ENCODE measurements at places on chromosomes 7 and 10.

DNA sequence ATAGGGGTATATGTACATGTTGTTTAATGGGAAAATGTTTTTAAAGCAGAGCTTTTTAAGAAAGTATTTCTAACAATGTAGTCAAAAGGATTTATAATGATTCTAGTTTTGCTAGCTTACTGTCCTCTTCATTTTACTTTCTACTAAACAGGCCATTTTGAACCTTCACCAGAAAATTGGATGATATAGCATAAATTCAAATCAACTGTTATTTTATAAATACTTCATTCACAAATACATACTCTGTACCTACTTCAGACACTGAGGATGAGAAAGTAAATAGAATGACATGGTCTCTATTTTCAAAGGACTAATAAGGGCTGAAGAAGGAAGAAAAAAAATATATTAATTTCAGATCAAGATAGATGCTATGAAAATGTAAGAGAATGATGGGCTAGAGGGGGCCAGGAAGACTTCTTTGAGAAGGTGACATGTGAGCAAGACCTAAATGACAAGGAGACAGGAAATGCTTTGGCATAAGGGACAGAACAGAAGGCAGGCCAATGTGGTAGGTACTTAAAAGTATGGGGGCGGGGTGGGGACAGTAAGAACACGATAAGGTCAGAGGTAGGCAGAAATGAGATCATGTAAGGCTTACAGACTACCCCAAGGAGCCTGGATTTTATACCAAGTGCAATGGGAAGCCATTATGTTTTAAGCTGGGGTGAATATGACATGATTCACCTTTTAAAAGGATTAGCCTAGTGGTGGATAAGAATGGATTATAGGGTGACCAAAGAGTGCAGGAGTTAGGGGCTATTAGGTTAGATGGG lies 5.2 kb downstream of the NAMPT start:
- DNase-seq: no peak

DNA sequence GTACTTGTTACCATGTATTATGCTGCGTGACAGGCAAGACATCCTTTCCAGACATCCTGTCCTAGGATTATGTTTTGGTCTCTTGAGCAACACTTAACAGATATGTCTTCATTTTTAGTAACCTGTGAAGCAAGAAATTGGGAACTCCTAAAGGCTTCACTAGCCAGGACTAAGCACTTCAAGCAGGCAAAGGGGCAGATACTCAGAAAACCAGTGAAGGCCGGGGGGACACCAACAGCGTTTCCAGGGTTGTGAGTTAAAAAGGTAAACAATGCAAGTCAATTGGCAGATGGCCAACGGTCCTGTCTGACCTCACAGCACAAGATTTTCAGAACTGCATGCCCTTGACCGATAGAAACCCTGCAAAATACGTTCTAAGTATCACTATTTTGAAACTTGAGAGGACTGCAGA lies 77.6 kb upstream of the SFMBT2 start:
- DNase-seq: no peak

DNA sequence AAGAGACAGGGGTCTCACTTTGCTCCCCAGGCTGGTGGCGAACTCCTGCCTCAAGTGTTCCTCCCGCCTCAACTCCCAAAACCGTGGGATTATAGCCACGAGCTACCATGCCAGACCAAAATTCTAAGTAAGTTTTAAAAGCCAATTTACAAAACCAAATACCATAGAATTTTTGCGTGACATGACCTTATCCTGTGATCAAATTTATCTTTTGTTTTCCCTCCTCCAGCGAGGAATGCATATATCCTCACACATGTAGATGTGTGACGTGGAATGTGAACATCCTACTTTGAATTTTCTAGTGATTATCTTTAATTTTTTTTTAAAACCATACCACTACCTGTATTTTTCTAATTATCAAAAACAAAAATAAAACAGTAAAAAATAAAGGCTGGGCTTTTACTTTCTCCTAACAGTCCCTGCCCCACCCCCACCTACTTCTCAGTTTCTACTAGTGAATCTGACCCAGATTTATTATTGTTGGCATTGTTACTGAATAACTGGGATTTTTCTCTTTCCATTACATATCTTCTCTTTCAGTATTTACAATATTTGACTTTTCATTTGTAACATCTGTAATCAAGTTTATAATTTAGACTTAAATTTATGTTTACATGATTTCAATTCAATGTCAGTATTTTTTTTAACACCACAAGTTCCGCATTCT lies 26.0 kb downstream of the CYTH3 start:
- DNase-seq: no peak

DNA sequence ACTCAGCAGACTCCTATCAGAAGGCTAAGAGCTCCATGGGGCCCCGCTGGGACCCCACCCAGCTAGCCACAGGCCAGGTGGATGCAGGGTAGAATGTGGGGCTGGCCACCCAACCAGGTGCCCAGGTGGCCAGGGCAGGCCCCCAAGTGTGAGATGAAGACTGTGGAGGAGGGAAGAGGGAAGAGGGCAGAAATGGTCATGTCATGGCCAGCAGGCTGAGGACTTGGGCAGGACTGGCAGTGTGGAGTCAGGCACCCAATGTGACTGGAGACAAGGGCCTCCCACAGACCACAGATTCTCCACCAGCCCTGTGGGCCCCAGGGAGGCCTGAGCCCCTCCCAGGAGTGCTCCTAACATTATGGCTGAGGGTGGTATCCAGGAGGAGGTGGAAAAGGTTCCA lies 141.6 kb downstream of the TNS3 start:
- DNase-seq: no peak

GRCh38 chr7:93894966-93895640 lies 4.5 kb upstream of the TFPI2 start:
- DNase-seq: no peak

- no peak for DNase-seq
Observed at GRCh38 chr7:24737281-24737680, 20.0 kb downstream of the GSDME start.

DNA sequence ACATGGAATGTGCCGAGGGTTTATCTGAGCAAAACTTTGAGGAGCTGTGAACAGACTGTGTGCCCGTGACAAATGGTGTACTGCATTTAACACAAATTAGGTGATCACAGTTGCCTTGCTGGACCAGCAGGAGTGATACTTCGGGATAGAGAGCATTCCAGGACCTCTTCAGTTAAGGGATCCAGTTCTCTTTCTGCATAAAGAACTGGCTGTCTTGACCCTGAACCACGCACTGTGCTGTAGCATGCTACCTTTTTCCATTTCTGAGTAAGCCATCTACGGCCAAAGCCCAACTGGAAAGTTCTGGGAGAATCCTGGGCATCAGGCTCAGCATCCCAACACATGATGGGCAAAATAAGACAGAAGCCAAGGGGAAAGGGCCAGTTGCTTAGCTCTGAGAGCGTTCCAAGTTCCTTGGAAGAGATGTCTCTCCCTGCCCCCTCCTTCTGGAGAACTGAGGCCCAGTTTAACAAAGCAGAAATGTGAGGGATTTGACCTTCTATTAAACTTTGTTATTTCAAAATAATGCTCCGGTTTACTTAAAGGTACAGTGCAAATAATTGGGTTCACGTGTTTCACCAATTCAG lies 37.9 kb upstream of the ADD3 start:
- no peak for DNase-seq

DNA sequence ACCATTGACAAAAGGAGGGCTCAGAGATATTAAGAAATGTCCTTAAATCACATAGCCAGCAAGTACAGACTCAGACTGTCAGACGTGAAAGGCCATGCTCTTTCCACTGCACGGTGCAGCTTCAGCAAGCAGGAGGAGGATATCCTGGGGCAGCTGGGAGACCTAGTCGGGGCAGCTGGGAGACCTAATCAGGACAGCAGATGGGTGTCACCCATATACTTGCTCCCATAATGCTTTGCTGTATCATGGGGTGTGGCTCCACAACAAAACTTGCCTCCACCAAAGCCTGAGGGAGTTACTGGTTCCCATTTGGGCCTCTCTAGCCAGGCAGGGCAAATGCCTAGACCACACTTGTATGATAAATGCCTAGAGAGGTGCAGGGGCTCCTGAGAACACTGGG lies 55.4 kb downstream of the GRID1 start:
- DNase-seq: no peak

GRCh38 chr10:102324061-102324460 lies 71.4 kb upstream of the NFKB2 start:
- no peak for DNase-seq

- DNase-seq: no peak
Observed at GRCh38 chr10:50740293-50740648, 535 bp downstream of the ASAH2B start.

DNA sequence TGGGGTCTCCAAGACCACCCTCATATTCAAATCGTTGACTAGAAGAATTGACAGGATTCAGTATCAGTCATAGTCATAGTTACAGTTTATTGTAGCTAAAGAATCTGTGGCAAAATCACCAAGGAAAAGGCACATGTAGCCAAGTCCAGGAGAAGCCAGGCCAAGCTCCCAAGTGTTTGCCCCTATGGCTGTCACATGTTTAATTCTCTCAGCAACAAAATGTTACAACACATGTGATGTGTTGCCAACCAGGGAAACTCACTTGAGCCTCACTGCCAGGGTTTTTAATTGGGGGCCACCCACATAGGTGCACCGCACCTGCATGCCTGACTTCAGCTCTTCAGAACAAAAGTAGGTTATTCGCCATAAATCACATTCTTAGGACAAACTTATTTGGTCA lies 1030.9 kb upstream of the CELF2 start:
- no peak for DNase-seq

- DNase-seq: no peak
Observed at GRCh38 chr10:78934532-78934898, 134.3 kb upstream of the ZMIZ1 start.

GRCh38 chr10:108582888-108583287 lies 1340.4 kb downstream of the XPNPEP1 start:
- no peak for DNase-seq

DNA sequence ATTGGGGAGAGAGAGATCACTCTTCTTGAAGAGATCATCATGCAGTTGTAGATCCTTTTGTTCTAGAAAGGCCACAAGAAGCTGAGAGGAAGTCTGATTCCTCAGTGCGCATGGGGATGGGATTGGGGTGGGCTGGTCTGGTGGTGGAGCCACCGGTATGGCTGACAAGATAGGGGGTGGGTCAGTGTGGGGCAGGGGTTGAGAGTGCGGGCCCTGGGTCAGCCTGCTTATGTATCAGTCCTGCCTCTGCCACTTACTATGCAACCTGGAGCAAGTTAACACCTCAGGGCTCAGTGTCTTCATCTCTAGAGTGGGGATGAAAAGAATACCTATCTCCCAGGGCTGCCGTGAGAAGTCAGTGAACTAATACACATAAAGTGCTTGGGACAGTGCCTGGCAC lies 8.0 kb downstream of the SMARCD3 start:
- no peak for DNase-seq

- DNase-seq: no peak
Observed at GRCh38 chr10:86707505-86707904, 39.2 kb downstream of the LDB3 start.

- no peak for DNase-seq
Observed at GRCh38 chr10:102492344-102492939, 10.1 kb downstream of the ACTR1A start.

GRCh38 chr7:116802746-116803152 lies 59.6 kb upstream of the CAPZA2 start:
- no peak for DNase-seq

GRCh38 chr7:88071994-88072714 lies 138.1 kb downstream of the ADAM22 start:
- no peak for DNase-seq

- no peak for DNase-seq
Observed at GRCh38 chr10:68224810-68225209, 7.1 kb downstream of the ATOH7 start.

DNA sequence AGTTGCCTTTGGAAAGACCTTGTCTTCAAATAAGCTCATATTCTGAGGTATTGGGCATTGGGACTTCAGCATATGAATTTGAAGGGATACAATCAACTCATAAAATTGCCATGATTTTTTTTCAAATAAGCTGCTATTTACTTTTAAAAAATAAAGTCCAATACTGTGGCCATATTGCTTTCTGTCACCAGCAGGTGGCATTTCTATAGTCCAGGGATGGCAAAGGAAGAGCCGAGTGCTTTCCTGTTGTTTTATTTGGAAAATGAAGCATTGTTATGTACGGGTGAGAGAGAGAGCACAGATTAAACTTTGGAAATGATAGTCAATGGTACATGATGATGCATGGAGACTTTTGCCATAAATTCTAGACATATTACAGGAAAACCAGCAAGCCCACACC lies 104.1 kb upstream of the DPP6 start:
- DNase-seq: no peak

GRCh38 chr10:57654856-57655255 lies 612.8 kb downstream of the IPMK start:
- DNase-seq: no peak

GRCh38 chr7:102154425-102154824 lies 132.2 kb upstream of the SH2B2 start:
- no peak for DNase-seq

DNA sequence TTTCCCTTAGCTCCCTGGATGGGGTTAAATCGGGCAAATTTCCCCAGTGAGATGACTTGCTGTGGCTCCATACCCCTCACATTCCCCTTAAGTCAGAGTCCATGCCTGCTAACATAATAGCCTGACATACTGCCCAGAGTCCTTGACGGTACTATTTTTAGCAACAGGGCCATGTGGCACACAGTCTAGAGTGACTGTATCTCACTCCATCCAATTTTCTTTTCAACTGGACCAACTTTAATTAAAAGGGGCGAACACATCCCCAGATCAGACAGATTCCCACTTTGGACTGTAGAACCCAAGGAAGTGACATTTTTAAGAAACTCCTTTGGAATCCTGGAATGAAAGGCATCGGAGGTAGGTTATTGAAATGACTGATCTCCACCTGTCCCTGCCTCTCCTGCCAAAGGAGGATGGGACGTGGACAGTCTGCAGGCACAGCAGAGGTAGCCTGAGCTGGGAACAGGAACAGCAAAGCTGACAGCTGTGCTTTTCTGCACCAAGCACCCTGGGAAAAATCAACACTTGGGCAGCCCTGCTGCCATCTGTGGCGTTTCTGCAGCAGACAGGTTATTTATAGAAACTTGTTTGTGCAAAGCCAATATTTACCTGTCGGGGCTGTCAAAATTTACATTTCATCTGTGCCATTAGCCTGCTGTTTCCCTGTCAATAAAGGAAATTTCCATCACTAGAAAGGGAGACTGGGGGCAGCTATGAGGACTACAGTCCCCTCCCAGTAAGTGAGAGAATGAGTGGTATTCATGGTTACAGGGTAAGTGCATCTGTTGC lies 221.5 kb upstream of the AOAH start:
- no peak for DNase-seq

- DNase-seq: peak; percentile 59
Observed at GRCh38 chr7:35624299-35625186, 70.4 kb downstream of the HERPUD2 start.

- DNase-seq: no peak
Observed at GRCh38 chr7:98551611-98552273, 65.3 kb upstream of the NPTX2 start.

- DNase-seq: peak; percentile 50
Observed at GRCh38 chr10:70405037-70405824, 1.3 kb downstream of the EIF4EBP2 start.

Measured in nephron progenitor cell (in vitro differentiated cells).